MCF 10A (cell line): ENCODE measurements at places on chromosomes 11 and 22.

- DNase-seq, result peak; percentile 24
Measured at GRCh38 chr11:119999220-119999619, 138.7 kb downstream of the TRIM29 start.

DNA sequence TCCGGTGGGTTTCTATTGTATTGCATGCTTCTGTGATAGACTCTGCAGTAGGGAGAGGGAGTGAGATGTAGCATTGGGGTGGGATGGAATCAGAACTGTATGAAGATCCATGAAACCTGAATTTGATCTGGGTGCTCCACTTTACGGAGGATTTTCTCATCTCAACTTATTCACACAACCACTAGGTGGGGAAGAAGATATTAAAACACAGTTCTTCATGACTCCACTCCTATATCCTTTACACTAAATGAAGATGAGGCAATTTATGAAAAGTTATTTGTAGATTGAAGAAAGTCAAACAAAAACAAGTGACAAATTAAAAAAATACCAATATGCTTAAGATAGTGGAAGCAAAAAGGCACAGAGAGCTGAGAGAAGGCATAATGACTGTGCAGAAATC is 92.6 kb upstream of the PDGFD start:
- peak; percentile 17 for DNase-seq

DNA sequence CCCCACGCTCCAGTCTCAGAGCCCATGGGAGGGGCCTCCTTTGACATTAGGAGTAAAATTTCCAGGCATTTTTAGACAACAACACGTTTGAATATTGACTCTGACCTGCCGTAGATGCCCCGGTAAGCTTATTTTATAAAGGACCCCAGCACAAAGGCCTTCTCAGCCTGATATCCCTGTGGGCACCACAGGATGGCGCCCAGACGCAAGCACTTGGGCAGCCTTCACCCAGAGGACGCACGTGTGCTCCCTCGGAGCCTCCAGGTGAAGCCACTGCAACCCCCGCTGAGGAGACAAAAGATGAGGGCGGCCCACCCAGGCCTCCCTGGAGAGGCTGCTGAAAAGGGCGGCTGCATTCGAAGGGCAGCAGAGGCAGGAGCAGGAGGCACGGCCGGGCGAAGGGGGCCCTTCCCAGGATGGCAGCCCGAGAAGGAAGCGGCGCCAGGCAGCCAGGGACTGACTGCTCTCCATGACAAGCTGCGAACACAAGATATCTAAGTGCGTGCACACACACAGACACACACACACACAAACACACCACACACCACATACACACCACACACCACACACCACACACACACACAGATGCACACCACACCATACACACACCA is 15.2 kb upstream of the TH start:
- peak; percentile 25 for DNase-seq

DNA sequence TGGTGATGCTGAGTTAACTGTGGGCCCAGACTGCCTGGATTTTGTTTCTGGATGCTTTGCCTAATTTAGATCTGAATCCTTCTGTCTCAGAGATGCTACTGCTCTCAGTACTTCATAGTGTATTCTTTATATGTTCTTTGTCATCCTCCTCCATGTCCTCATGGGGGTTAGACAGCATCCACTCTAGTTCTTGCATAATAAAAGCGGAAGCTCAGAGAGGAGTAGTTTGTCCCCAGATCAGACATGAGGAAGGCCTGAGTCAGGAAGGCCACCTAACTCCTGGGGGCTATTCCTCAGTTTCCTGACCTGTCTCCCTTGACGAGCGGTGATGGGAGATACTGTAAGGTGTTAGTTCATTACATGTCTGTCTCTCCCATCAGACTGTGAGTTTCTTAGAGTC is 90.2 kb downstream of the SCN3B start:
- DNase-seq, result no peak

DNA sequence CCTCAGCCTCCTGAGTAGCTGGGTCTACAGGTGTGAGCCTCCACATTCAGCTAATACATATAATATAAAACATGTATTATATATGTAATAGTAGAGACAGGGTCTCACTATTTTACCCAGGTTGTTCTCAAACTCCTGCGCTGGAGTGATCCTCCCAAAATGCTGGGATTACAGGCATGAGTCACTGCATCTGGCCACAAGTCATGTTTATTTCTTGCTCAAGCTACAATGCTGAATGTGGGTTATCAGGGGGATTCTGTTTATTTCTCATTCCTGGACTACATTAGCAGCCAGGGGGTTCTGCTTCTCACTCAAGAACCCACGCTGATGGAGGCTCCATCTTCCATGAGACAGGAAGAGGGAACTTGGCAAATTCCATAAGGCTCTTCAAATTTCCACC is 24.8 kb downstream of the FOLR3 start:
- DNase-seq, result no peak

DNA sequence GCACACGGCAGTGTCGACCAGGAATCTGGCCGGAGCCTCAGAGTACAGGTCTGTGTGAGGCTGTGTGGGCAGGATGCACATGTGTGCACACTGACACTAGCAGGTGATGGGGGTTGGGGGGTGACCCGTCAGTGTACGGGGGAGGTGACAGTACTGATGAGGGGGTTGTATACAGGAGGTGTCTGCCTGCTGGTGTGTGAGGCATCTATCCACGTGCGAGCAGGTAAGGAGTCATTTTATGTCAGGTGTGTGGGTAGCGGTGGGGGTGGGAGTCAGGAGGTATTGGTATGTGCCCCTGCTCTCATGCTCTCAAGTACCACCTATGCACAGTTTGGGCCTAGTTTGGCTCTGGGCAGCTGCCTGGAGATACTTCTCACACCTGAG is 4.5 kb upstream of the PHRF1 start:
- DNase-seq, result no peak

DNA sequence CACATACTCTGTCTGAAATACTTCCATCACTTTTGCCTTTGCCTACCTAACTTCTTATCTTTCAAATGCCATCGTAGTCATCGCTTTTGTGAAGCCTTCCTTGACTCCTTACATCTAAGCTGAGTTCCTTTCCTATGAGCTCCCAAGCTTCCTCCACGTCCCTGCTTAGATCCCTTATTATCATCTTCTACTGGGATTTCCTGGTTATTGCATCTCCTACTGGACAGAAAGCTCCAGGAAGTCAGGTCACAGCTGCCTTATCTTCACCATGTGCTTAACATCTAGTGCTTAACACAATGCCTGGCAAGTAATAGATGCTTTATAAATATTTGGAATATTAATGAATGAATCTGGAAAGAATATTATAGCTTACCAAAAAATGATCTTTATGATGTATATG is 5.9 kb downstream of the YPEL4 start:
- no peak for DNase-seq

DNA sequence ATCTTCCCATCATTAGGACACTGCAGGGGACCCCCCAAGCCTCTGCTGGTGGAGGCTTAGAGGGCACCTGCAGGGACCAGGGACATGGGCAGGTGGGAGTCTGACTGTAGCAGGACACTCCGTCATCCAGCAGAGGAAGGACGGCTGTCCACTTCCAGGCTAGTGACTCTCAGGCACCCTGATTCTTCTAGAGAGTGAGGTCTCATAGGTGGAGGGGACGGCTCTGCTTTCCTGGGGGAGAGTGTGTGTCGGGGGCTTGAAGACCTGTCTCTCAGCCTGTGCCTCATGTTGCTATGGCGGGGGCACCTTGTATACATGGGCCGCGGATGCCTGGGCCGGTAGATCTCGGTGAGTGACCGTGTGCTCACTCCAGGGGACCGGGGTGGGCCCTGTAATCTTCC is 1116.6 kb downstream of the BRD1 start:
- DNase-seq, result no peak

DNA sequence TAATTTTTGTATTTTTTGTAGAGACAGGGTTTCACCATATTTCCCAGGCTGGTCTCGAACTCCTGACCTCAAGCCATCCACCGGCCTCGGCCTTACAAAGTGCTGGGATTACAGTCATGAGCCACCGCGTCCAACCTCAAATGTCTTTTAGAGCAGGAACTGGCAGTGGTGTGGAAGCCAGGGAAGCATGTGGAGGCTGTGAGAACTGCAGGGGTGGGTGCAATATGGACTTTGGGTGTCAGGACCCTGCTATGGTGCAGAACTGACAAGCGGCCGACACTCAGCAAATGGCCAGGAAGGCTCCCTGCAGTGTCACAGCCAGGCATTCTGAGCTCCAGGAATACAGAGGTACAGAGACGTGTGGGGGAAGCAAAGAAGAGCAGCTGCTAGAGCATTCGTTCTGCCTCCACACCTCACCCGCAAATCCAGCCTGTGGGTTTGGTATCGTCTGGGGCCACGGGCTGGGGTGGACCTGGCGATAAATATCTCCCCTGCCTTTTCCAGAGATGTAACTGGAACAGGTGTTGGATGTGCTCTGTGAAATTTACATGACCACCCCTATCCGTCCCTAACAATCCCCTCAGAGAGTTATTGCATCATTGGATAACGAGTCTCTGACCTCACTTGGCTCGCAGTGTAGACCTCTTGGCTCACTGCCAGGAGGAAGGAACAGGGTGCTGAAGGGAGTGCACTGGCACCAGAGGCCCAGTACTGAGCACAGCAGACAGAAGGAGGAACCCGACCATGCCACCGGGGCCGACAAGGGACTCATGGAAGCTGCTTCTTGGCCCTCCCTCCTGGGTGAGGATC is 624.7 kb upstream of the B3GAT1 start:
- DNase-seq, result no peak

GRCh38 chr11:122434786-122435185 is 220.7 kb upstream of the UBASH3B start:
- no peak for DNase-seq

DNA sequence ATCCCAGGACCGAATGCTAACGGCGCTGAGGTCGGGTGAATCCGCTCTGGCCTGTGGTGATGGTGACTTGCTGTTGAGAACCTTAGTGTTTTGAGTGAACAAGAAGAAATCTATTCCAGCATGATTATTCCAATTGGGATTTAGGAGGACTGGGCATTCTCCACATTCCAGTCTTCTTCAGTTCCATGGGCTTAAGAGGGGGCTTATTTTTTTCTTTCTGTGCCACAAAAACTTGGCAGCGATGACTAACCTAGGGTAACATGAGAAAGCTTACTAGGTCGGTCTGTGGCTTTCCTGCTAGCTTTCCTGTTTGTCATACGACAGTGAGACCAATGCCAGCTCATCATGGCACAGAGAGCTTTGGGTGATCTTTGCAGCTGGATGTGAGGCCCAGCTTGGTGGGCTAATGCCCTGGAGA is 62.9 kb upstream of the ATXN10 start:
- DNase-seq, result peak; percentile 64

DNA sequence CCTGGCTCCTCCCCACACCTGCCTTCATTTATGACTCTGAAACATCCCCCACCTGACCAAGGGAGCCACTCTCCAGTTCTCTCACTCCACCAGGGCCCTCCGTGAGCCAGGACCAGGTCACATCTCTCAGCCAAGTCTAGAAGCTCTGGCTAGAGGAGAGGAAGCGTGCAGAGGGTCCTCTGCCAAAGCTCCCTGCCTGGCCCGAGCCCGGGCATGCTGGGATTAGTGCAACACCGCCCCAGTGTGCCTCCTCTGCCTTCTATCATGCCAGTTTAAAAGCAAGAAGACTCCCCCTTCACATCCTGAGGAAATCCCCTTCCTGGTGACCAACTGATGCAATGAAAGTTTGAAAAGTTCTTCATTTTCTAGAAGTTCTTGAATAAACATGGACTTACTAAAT is 23.5 kb downstream of the TP53AIP1 start:
- DNase-seq, result no peak

- peak; percentile 88 for DNase-seq
Measured at GRCh38 chr11:12249590-12250260, 127.6 kb upstream of the PARVA start.

DNA sequence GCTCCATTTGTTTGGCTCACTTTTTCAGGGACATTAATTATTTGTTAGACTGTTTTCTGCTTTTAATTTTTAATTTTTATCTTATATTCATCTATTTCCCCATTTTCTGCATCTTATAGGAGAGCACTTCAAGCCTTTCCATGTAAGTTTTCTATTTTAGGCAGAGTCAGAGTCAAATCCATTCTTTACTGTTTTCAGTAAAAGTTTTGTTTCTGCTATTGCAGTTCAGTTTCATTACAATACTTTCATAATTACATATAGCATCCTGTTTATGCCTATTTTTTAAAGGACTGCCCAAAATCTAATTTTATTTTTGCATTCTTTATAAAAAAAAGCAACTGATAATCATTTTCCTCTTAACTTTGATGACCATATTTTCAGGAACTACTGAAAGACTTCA is 3.8 kb upstream of the OR10A5 start:
- DNase-seq, result no peak

GRCh38 chr22:49689255-49689770 is 138.4 kb downstream of the BRD1 start:
- DNase-seq, result no peak

GRCh38 chr11:96287822-96288439 is 55.1 kb downstream of the MAML2 start:
- no peak for DNase-seq

DNA sequence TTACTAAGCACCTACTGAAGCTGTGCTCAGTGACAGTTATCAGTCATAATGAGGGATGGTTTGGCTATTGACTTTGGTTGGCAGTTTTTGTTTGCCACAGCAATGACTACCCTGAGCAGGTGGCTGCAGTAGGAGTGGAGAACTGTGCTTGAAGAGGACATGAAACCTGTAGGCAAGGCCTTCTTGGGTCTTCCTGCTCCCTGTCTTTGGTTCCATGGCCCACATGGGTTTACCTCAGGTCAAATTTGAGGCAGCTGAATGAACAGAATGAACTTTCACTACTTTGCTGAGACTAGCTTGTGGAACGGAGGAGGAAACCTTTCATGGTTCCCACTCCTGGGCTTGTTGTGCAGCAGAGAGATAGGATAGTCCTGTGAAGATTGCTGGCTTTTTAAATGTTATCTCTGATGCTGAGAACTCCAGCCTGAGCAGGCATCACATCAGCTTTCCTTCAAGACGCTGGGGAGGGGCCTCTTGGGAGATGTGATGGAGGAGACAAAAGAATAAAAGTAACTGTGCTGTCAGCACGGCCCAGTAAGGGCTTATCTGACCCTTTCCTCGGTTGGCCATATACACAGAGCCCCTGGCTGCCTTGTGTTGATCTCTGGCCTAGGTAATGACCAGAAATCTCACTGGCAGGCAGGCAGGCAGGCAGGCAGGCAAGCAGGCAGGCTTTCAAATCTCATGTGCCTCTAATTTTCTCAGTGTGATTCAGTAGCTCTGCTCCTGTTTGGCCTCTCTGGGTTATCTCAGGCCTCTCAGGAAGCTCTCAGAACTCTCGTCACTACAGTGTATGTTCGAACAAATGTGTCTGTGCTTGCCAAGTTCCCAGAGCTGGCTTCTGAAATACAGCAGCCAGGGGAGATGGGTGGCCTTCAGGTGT is 12.0 kb downstream of the STIM1 start:
- DNase-seq, result no peak

GRCh38 chr11:69200331-69201065 is 44.8 kb downstream of the SMIM38 start:
- DNase-seq, result no peak
